ENCODE measurements at places on chromosomes 4 and X.

DNA sequence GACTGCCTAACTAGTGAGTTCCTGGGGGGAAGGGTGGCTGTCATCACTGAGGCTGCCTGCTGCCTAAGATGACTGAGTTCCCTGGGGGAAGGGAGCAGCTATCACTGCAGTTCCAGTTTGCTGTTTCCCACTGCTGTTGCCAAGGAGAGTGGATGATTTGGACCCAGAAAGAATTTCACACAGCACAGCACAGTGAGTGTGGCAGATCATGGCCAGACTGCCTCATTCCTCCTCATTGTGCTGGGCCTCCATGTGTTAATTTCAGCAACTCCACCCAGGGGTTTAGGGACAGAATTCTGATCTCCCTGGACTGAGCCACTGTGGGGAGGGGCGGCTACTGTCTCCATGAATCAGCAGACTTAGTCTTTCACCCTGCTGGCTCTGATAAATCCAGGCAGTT lies 125.0 kb downstream of the TEX13C start:
- no peak for DNase-seq

- no peak for DNase-seq
These were observed 495.4 kb downstream of the PCDH19 start for GRCh38 chrX:99914635-99915034.

DNA sequence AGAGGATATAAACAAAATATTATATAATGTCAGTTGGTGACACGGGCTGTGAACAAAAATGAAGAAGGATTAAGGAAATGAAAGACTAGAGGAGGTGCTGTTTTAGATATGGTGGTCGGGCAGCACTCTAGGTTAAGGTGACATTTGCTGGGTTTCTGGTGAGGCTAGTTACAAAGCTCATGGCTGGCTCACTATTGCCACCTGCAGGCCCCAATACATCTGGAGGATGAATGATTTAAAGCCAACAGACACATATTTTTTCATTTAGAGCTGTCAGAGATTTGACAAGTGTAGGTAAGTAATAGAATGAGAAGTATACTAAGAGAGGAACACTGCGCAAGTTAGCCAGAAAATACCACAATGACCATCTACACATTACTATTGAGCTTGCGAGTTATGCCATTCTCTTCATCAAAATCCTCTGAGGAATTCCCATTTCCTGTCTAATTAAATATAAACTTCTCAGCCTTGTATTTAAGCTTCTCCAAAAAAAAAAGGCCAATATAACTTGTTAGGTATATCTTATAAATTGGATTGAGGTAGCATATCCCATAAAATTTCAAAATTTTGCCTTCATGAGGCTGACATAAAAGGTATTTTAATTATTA lies 6.4 kb upstream of the FGG start:
- DNase-seq: peak; percentile 52

GRCh38 chr4:168432419-168433146 lies 47.7 kb downstream of the DDX60L start:
- DNase-seq: no peak

GRCh38 chr4:21769404-21770147 lies 179.0 kb downstream of the KCNIP4 start:
- DNase-seq: no peak

DNA sequence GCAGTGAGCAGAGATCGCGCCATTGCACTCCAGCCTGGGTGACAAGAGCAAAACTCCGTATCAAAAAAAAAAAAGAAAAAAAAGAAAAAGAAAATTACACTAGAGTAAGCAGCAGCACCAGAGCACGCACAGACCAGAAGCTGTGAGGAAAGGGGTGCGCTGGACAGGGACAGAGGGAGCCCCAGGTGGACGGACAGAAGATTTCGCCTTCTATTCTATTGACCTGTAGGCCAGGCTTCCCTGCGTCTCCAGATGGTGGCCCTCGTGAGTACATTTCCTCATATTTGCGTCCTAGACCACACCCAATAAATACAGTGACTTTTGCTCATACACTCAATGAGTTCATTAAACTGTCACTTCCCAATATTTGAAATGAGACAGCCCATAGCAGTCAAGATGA lies 19.1 kb downstream of the MTNR1A start:
- peak; percentile 10 for DNase-seq

GRCh38 chr4:28827866-28828265 lies 1892.3 kb upstream of the PCDH7 start:
- no peak for DNase-seq

- no peak for DNase-seq
These were observed 488.1 kb downstream of the SMARCA1 start for GRCh38 chrX:129035180-129035579.

DNA sequence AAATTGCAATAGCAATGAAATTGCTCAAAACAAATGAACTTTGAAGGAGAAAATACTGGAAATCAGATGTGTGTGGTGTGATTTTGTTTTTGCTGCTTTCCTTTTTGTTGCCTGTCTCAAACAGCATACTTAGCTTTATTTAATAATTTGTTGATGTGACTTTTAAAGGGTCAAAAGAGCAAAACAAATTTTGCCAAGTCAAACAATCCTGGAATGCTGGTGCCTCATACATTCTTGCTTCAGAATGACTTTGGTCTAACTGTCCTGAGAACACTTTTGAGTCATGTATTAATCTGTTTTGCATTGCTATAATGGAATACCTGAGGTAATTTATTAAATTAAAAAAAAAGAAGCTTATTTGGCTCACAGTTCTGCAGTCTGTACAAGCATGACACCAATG lies 3.4 kb downstream of the PF4V1 start:
- no peak for DNase-seq

DNA sequence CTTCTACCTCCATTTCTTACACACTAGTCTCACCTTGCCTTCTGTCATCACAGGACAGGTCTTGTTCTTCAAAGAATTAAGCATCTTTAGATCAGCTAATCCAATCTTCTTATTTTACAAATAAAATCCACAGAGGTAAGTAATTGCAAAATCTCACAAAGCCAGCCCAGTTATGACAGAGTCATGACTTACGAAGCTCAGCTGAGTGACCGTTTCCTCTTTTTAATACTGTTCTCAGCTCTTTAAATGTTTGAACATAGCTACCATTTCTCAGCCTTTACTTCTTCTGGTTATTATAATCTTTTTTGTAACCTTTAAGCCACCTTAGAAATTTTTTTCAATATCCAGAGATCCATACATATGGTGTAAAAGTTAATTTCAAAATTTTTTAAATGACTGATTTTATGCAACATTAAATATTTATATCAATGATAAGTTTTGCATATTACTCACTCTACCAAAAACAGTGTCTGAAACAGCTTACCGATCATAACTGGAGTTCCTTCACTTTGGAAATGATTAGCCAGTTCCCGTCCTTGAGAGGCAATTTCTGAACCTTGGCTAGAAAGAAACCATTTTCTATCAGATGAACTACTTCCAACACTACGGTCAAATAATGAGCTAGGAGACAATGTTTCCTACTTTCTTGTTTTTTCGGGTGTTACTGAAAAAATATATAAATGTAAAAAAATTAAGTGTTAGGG lies 8.8 kb downstream of the ANKRD37 start:
- no peak for DNase-seq

- no peak for DNase-seq
These were observed 210.7 kb downstream of the MAML3 start for GRCh38 chr4:139943277-139943676.

GRCh38 chr4:107866726-107867125 lies 42.0 kb downstream of the SGMS2 start:
- DNase-seq: no peak

DNA sequence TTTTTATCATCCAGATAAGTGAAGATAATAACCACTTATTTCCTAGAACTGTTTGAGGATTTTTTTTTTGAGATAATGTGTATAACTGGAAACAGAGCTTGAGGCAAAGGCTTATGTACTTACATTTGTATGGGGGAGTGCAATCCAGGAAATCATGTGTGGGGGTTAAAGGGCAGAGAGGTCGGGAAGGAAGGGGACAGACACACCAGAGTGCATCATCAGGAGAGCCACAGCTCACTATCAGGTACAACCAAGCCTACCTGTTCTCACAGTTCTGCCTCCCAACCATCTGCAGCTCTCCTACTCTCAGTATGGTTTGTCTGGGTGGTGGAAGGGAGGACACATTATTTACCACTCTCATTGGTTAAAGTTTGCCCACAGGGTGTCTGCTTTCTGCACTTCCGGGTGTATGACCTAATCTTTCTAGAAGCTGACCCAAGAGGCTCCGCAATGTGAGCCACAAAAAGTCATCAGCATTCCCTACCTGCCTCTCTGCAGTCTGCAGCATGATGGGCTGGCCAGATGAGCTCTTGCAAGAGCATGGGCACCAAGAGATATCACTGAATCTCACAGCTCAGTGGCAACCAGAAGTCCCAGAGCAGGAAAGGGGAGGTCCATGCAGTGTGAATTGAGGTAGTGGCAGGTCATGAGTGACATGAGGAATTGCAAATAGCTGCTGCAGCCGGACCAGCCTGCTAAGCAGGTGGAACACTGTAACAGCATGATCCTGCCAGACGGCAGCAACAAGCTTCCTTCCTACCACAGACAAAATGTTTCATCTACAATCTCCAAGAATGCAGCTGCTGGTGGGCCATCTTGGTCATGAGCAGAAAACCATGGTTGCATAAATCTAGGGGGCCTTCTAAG lies 36.9 kb upstream of the SPRY1 start:
- DNase-seq: no peak

DNA sequence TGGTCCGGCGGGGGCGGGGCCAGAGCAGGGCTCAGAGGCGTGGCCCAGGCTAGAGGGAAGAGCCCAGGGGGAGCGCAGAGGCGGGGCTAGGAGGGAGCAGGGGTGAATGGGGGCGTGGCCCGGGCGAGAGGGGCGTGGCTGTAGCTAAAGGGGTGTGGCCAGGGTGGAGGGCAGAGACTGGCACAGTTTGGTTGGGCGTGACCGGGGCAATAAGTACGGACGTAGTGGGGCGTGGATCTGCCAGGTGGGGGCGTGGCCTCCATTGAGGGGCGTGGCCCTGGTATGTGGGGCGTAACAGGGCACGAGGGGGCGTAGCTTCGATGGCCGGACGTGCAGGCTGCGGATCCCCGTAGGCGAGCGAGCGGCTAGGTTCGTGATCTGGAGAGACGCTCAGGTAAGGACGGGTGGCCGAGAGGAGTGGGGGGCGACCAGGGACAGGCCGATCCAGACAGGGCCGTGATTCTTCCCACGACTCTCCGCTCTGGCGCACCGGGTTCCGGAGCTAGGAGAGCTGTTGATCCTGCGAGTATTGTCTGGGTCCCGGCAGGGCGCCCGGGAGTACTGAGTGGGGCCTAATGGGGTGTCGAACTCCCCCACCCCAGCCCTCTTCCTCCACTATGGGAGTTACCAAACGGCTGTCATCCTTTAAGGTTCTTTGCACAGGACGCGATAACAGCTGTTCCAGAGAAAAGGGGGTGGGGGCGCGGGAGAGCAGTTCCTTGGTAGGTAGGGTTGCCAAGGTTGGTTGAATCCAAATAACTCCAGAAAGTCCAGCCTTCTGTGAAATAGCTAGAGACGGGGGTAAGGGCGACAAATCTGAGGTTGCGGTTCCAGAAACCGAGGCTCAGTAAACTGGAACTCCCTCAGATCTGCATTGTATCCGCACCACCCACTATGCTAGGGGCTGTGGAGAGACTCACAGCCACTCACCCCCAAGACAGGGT lies at the start of gene CA5B:
Gene CA5B (plus strand): TSS at position 312 of the 944 bp plus-strand sequence. CDS start 11,754 bp downstream, outside the sequence.
- DNase-seq: peak; percentile 1

GRCh38 chr4:38067499-38067898 lies 107.3 kb downstream of the PTTG2 start:
- DNase-seq: no peak

DNA sequence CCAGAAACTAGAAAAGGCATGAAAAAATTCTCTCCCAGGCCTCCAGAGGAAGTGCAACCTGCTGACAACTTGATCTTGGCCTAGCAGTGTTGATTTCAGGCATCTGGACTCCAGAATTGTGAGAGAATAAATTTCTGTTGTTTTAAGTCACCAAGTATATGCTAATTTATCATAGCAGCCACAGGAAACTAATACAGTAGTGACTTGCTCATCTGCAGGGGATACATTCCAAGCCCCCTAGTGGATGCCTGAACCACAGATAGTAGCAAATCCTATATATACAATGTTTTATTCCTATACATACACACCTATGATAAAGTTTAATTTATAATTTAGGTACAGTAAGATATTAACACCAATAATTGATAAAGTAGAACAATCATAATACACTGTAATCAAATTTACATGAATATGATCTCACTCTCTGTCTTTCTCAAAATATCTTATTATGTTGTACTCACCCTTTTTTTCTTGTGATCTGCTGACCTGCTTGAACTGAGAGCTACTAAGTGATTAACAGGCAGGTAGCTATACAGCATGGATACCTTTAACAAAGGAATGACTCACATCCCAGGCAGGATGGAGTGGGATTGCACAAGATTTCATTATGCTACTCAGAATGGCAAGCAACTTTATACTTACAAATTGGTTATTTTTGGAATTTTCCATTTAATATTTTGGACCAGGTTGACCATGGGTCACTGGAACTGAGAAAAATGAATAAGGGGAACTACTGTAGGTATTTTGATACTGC lies 501.1 kb downstream of the KCNIP4 start:
- DNase-seq: no peak

DNA sequence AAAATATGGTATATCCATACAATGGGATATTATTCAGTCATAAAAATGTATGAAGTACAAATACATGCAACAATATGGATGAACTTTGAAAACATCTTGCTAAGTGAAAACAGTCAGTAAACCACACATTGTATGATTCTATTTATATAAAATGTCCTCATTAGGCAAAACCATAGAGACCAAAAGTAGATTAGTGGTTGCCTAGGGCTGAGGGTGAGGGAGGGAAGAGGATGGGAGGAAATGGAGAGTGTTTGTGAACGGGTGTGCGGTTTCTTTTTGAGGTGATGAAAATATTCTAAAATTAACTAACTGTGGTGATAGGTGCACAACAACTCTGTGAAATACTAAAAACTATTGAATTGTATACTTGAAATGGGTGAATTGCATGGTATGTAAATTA lies 29.6 kb downstream of the TEX11 start:
- no peak for DNase-seq

DNA sequence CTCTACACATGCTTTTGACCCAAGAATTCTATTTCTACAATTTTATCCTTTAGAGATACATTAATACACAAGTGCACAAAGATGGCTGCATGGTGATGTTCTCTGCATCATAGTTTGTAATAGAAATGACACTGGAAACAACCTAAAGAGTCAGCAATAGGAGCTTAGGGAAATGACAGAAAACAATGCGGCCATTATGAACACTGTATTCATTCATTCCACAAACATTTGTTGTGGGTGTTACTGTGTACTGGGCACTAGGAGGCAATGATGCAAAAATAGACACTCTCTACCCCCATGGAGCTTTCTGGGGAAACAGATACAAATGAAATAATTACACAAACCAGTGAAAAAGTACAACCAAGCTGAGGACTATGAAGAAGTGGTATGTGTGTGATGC lies 32.0 kb downstream of the IDS start:
- DNase-seq: no peak

GRCh38 chr4:108427946-108428485 lies 192.4 kb upstream of the RPL34 start:
- DNase-seq: no peak

GRCh38 chrX:106899841-106900240 lies 3.3 kb downstream of the RIPPLY1 start:
- no peak for DNase-seq

GRCh38 chr4:14857981-14858380 lies 144.3 kb upstream of the CPEB2 start:
- DNase-seq: peak; percentile 56

- DNase-seq: no peak
These were observed 5.0 kb upstream of the ADGRL3 start for GRCh38 chr4:61195101-61195500.

GRCh38 chrX:140712413-140713173 lies 3.0 kb downstream of the LINC00632 start:
- DNase-seq: peak; percentile 53

- DNase-seq: no peak
These were observed 66.6 kb downstream of the TBC1D9 start for GRCh38 chr4:140689623-140690022.

GRCh38 chrX:22527302-22527701 lies 254.6 kb downstream of the CBLL2 start:
- no peak for DNase-seq

All from NB4 (cell line).